Spinal cord (tissue), 10 donors: ENCODE measurements at places on chromosomes 12 and 14. TPM values are rescaled to one million over a fixed set of nuclear protein-coding genes. Genes with fewer than 3 reads are reported as not detected.

DPF3 gene
- 13.9 TPM for polyA plus RNA-seq

TEX22 gene
- polyA plus RNA-seq = 2.8 TPM

OVCH1 gene
- polyA plus RNA-seq = 0.78 TPM

USP44 gene
- polyA plus RNA-seq = 3.2 TPM

TC2N gene
- 5.4 TPM for polyA plus RNA-seq

INSM2 gene
- 0.44 TPM for polyA plus RNA-seq

SOAT2 gene
- not detected for polyA plus RNA-seq

CMA1 gene
- polyA plus RNA-seq = not detected

GXYLT1 gene
- 8.6 TPM for polyA plus RNA-seq

LMNTD1 gene
- 0.54 TPM for polyA plus RNA-seq
